ENCODE measurements at places on chromosomes 5 and 9.

GRCh38 chr5:88677376-88677895 is 205.5 kb downstream of the MEF2C start:
- no peak for DNase-seq

DNA sequence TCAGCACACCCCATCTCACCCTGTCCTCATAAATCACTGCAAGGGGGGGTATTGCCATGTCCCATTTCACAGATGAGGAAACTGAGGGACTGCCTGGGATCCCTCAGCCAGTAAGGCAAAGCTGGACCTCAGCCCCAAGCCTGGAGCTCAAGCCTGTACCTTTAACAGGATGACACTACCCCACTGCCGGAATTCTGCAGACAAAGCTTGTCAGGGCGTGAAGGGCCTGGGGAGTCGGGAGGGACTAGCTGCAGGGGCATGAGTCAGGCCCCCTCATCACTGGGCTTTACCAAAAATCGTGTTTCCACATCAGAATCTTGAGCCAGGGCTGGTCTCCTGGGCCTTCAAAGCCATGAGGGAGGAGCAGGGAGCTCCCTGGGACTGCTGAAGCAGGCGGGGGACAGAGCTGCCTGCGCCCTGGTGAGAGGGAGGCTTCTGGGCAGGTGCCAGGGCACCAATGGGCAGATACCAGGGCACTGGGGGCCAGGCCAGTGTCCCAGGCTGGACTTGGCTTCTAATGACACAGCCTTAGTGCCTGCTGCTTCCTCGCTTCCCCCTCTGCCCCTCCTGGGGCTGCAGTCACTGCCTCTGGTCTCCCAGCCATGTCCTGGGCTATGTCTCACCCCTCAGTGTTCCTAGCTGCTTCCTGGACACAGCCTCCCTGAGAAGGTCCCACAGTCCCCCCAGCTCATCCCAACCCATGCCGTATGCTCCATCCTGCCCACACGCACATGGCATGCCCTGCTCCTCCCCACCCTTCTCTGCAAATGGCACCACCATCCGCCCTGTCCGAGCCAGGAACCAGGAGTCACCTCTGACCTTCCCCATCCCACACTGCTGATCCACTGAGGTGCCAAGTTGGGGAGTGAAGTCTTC is 80.7 kb downstream of the LMX1B start:
- DNase-seq: no peak

GRCh38 chr5:24923400-24923799 is 278.6 kb upstream of the CDH10 start:
- no peak for DNase-seq

DNA sequence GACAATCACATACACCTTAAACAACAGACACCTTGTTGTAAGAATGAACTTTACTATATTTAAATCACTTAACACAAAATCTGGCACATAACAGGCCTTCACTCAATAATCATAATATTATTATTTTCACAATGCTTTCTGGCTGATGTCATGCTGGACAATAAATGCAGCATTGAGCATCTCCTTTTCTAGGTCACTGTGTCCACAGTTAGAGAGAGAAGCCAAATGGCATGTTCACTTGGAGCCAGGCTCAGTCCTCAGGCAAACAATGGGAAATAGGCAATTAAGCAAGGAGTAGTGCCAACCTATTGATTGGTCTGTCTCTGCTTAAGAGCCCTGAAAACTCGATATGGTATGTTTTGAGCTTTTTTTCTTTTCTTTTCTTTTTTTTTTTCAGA is 50.6 kb upstream of the KLF4 start:
- DNase-seq: no peak

DNA sequence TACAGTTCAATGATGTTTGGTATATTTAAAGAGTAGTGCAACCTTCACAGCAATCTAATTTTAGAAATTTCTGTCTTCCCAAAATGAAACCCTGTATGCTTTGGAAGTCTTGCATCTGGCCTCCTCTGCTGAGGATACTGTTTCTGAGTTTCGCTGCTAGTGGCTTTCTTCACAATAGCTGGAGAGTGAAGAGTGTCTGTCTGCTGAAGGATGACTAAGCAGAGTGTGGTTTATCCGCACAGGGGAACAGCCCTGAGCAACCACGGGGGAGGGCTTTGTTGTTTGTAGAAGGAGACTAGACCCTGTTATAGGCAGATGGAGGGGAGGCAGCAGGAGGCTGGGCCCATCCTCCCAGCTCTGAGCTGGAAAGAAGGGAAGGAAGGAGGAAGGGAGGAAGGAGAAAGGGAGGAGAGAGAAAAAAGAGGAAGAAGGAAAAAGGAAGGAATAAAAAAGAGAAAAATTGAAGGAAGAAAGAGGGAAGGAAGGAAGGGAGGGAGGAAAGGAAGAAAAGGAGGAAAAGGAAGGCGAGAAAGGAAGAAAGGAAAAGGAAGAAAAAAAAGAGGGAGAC is 10.5 kb upstream of the IRX2 start:
- DNase-seq: no peak

- DNase-seq: no peak
Measured at GRCh38 chr9:15501179-15501578, 9.6 kb downstream of the PSIP1 start.

GRCh38 chr5:145531038-145531734 is 304.0 kb downstream of the PRELID2 start:
- DNase-seq: no peak

- DNase-seq: peak; percentile 19
Measured at GRCh38 chr9:136081113-136081825, 13.8 kb downstream of the NACC2 start.

- peak; percentile 48 for DNase-seq
Measured at GRCh38 chr5:139543423-139543991, 17.6 kb upstream of the UBE2D2 start.

DNA sequence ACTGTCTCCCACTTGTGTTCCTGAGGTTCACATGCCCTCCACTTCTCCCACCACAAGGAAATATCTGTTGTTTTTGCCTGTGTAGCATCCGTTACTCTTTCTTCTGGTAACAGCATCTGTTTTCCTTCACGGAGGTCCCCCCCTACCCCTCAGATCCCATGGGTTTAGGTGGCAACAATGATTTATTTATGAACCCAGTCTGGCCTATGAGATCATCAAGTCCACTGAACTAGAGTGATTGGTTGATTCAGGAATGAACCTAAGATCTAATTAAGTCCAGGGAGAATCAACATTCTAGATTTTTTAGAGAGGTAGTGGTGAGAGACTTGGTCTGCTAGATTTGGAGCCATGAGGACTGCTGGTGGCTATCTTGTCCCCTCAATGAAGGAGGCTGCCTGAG is 166.8 kb downstream of the NR3C1 start:
- no peak for DNase-seq

Measured in right kidney (tissue), 9 donors.